Stimulated activated CD8-positive, alpha-beta memory T cell treated with anti-CD3 and anti-CD28 coated beads, Interleukin-7, amount 100 ng/mL, for 48 hours (primary cell): ENCODE measurements at places on chromosomes 3 and 15.

DNA sequence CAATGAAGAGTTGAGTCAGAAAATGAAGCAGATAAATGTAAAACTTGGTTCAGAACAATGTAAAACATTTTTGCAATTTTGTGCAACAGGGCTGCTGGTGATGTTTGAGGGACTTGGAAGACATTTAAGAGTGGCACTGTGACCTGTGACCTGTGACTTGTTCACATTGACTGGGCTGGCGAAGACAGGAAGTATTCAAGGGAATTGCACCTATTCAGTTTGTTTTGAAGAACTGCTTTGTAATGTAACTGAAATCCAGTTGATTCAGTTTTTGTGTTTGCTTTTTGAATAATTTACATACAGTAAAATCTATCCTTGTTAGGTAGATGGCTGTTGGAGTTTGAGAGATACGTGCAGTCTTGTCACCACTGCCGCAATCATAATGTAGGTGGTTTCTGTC lies 35.4 kb downstream of the MCTP2 start:
- DNase-seq = no peak

DNA sequence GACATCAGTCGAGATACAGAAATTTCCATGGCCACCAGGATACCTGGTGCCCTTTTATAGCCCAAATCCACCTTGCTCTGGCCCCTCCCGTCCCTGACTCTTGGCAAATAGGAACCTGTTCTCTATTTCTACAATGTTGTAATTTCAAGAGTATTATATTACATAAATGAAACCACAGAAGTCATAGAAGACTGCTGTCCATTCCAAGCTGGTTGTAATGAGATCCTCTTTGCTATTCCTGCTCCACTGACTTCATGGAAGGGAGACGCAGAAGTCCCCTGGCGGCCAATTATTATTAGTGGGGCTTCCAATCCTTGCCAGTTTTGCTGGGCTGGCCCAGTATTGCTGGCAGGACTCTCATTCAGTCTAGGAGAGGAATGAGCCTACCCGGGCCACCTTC lies 26.6 kb downstream of the DCP1A start:
- no peak for DNase-seq

- DNase-seq = no peak
Observed at GRCh38 chr3:128285042-128285966, 132.0 kb downstream of the EEFSEC start.

GRCh38 chr15:35104526-35105147 lies 19.5 kb upstream of the NANOGP8 start:
- no peak for DNase-seq

DNA sequence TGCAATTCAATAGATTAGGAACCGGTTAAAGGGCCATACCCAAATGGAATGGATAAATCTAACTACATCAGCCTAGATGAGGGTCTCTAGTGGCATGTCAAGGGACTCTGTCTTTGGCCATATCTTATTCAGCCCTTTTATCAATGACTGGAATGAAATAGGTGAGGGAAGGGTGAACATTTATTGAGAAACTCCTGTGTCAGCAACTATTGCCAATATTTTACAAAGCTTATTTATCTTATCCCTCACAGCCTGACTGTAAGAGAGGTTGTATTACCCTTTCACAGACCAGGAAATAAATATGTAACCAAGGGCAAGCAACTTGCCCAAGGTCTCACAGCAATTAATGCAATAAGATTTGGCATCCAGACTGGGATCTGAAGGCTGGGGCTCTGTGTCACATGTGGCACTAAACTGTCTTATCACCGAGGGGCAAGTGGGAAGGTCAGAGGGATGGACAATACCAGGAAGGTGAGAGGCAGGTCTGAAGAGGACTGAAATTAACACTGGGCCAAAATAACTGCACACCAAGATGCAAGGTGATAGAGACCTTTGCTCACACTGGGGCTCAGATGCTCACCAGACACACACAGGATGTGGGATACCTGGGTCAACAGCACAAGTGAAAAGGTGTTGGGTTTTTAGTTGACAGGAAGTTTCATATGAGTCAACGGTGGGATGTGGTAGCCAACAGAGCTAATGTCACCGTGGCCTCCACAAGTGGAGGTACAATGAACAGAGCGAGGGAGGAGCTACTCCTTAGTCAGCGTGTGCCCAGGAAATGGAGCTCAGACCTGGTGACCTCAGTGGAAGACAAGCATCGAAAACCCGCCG lies 261.3 kb downstream of the RPLP1 start:
- peak; percentile 75 for DNase-seq

DNA sequence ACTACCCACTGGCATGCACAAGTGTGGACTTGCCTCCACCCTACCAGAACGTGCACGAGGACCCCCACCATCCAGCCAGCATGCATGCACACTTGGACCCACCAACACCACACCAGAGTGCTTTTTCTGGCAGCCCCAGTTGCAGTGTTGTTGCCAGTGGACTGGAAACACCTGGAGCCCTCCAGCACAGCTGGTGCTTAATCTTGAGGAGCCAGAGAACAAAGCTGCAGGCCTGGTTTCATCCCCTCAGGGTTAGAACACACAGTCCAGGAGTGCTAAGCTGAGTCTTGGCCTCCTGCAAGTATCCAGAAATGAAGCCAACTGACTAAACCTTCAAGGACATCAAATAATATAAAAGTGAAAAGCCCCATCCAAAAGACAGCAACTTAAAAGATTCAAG lies 888.0 kb downstream of the NTRK3 start:
- DNase-seq = no peak

DNA sequence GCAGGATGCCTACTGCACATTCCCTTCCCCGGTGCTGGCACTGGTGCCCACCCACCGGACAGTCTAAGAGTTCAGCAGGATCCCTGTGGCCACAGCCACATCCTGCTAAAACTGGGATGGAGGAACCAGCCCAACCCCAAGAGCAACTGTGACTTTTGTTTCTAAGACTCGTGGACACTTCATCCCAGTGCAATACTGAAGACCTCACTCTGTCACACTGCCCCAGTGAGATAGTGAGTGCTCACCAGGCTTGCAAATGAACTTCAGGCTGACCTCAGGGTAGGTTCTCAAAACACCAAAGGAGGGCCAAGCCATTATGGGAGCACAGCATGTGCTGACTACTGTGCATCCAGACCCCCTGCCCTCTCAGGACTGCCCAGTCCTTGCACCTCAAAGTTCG lies 46.7 kb upstream of the MTMR14 start:
- DNase-seq = no peak

DNA sequence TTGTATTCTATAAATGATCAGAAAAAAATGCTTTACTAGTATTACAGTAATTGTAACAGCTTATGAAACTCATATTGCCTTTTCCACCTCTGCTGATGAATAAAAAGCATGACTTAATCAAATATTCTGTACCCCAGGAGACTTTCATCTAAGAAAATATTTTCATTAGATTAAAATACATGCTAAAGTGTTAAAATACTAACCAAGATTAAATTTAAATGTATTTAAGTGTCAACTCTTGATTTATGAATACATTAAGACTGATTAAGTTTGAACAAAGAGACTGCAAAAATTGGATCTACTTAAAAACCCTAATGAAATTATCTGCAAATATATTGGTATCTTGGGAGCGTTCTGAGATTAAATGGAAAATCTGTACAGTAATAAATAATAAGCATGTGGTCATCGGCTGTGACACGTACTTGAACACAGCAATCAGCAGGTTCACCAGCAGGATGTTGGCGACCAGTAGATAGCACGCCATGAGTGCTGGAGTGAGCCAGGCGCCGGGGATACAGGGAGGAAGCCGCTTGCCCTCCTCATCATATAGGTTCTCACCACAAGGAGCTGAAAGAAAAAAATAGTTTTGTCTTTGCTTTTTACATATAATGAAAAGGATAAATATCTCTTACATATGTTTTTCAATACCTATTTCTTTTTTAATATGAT lies 36.6 kb upstream of the MTMR10 start:
- DNase-seq = no peak

DNA sequence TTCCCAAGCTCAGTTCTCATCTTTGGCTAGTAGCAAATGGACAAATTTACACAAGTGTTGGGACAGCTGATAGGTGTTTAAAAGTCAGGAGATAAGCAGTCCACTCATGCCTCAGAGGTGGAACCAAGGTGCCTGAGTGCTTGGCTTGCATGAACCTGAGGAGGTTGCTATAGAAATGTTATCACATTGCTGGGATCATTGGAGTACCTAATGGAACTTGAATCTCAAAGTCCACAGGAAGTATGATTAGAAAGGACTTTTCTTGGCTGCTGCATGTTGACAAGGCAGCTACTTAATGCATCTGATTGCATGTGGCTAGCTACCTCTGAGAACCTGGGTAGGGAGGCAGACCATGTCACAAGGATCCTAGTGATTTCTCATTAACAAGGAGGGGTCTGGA lies 39.5 kb upstream of the C3orf80 start:
- DNase-seq = no peak

DNA sequence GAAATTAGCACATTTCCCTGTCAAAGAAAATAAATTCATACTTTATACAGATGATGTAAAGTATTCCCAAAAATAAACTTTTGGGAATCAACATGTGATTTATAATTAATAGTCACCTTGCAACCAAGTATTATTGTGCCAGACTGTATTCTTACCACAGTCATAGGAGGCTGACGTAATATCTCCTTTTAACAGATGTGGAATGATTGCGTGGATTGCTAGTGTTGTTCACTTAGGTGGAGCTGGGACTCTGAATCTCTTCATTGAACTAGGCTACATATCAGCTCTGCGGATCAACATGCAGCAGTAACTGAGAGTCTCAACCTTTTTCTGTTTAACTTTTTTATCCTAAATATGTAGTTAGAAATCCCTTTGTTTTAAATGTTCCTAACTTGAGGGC lies 37.2 kb downstream of the PXK start:
- no peak for DNase-seq

GRCh38 chr3:172224560-172225214 lies 185.3 kb downstream of the FNDC3B start:
- DNase-seq = no peak

DNA sequence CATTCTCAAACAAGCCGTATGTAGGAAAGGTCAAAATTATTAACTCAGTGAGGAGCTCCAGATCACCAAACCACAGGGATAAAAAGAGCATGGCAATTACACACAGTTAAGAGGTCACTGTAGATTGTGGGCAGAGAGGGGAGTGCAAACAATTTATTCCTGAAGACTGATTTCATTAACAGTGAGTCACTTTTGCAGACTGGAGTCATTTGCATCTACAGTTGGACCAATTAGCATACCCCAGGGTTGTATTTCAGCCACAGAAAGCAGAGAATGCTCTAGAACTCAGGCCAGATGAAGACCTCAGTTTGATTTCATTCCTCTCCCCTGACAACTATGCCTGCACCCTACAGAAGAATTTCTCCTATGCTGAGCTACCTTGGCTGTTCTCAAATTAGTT lies 40.1 kb downstream of the SETMAR start:
- no peak for DNase-seq

GRCh38 chr3:43699864-43700263 lies 9.1 kb downstream of the ABHD5 start:
- no peak for DNase-seq

DNA sequence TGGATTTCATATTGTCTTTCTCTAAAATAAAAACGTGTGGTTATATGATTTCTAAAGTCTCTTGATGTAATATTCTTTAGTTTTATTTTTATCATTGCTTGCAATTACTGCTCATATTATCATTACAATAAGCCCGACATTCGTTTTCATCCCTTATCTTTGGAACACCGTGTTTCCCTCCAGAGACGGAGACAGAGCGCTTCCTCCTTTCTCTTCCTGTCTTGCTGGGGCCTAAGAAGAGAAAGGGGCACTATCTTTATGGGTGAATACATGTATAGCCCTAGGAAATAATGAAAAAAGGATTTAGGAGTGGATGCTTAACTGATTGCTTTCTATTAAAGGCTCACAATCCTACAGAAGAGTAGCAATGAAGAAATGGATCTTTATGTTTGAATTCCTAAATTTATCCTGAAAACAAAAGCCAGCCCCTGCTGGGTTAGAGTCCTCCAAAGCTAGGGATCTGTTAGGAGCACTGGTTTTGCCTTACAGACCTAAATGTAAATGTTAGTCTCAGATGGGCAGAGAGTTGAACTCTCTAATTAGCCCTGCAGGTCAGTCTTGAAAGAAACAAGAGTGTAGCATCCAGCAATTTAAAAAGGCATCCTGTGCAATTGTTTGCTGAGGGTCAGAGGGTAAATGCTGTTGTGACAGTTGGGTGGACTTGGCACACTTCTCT lies 145.1 kb downstream of the TP63 start:
- no peak for DNase-seq

- DNase-seq = no peak
Observed at GRCh38 chr3:113728661-113729060, 17.4 kb downstream of the NAA50 start.

- no peak for DNase-seq
Observed at GRCh38 chr3:108093616-108094015, 2.8 kb upstream of the CD47 start.

- DNase-seq = no peak
Observed at GRCh38 chr3:20798666-20799065, 612.7 kb upstream of the SGO1 start.

DNA sequence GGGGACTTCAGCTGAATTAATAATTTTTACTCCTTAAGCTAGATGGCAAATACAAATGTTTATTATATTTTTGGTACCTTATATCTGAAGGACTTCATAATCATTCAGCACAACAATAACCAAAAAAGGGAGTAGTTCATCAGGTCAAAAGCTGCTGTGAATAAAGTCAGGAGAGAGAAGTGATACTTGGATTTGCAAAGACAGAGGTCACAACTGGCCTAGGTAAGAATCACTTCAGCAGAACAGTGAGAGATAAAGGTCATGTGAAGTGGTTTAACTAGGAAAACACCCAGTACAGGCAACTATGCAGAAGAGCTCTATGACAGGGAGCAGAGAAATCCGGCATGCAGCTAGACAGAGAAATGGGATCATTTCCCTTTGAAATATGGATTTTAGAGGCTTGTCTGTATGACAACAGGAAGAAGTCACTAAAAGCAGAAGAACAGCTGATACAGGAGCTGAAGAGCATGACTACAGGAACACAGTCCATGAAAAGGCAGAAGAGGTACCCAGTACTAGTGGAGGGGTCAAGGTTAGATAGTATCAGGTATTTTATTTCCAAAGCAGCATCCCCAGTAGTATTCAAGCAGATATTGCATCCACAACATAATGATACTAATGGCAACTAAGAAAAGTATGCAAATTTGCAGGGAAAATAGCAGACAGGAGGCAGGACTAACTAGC lies 25.7 kb downstream of the ZMAT3 start:
- no peak for DNase-seq

DNA sequence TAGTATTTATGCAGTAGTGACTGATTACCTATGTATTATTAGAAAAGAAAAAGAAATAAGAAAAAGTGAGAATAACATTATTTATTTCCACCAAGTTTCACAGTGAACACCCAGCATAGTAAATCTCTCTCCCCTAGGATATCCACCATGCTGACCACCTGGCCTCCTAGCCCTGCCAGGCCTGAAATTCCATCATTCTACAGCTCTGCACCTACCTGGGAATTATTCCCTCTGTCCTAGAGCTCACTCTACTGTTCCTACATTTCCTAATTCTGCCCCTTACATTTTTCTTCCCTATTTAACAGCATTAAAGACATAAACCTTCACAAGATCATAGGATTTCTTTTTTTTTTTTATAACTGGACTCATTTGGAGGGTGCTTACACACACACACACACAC lies 525.3 kb upstream of the PPP2R3A start:
- no peak for DNase-seq

GRCh38 chr3:127673191-127674100 lies 694 bp downstream of the ABTB1 start:
- no peak for DNase-seq
